ENCODE measurements at places on chromosomes 2 and 18. TPM values are rescaled to one million over a fixed set of nuclear protein-coding genes. Genes with fewer than 3 reads are reported as not detected.

Gene ITGB6
- not detected for polyA plus RNA-seq

Gene SCN1A
- polyA plus RNA-seq, result not detected

Gene ST6GAL2
- polyA plus RNA-seq, result not detected

Gene LAMA1
- not detected for polyA plus RNA-seq

Gene HSBP1L1
- polyA plus RNA-seq, result 24.5 TPM

Gene GNAL
- polyA plus RNA-seq, result 0.27 TPM

Gene PROKR1
- polyA plus RNA-seq, result not detected

Gene RAB6C
- polyA plus RNA-seq, result not detected

Gene KHK
- 8.9 TPM for polyA plus RNA-seq

Gene SPR
- polyA plus RNA-seq, result 0.63 TPM

Gene FOXD4L1
- polyA plus RNA-seq, result not detected

Gene COL3A1
- polyA plus RNA-seq, result not detected

Gene GBX2
- polyA plus RNA-seq, result not detected

Gene IRS1
- 0.84 TPM for polyA plus RNA-seq

Gene FBLN7
- 0.16 TPM for polyA plus RNA-seq

Gene SLC5A7
- not detected for polyA plus RNA-seq

Gene MLPH
- not detected for polyA plus RNA-seq

Gene PJVK
- polyA plus RNA-seq, result 0.38 TPM

Gene C2orf15
- 6.1 TPM for polyA plus RNA-seq

Gene TRABD2A
- polyA plus RNA-seq, result 104 TPM

Gene GALNT14
- not detected for polyA plus RNA-seq

Gene AQP4
- polyA plus RNA-seq, result not detected

Gene SULT1C2
- polyA plus RNA-seq, result not detected

Gene CNTNAP5
- polyA plus RNA-seq, result not detected

Gene WDR33
- polyA plus RNA-seq, result 48.1 TPM

Gene SNTG2
- polyA plus RNA-seq, result 0.66 TPM

Gene EFHD1
- 6.9 TPM for polyA plus RNA-seq

Gene NDUFB3
- polyA plus RNA-seq, result 279 TPM

Gene TUBA4B
- not detected for polyA plus RNA-seq

Gene APCDD1
- not detected for polyA plus RNA-seq

Gene WNT6
- polyA plus RNA-seq, result not detected

Gene LOXL3
- polyA plus RNA-seq, result 0.15 TPM

Gene KDSR
- 66.9 TPM for polyA plus RNA-seq

Gene PKP4
- polyA plus RNA-seq, result 0.34 TPM

Gene XRCC5
- 364 TPM for polyA plus RNA-seq

Gene CRYGD
- polyA plus RNA-seq, result not detected

Gene EPB41L3
- 0.15 TPM for polyA plus RNA-seq

Gene OSBPL6
- polyA plus RNA-seq, result not detected

Gene C2orf81
- polyA plus RNA-seq, result 3.3 TPM

Gene MAB21L4
- not detected for polyA plus RNA-seq

Gene CCBE1
- polyA plus RNA-seq, result 0.36 TPM

Gene HOXD10
- not detected for polyA plus RNA-seq

Gene ASAP2
- polyA plus RNA-seq, result not detected

Gene CSRNP3
- not detected for polyA plus RNA-seq

Gene PTPRM
- 0.28 TPM for polyA plus RNA-seq

Gene MATN3
- polyA plus RNA-seq, result not detected

Data from naive thymus-derived CD8-positive, alpha-beta T cell (primary cell).